Stimulated activated CD4-positive, alpha-beta T cell treated with anti-CD3 and anti-CD28 coated beads, TNF-alpha, amount 100 ng/mL, for 48 hours (primary cell): ENCODE measurements at places on chromosomes 2 and 18.

- DNase-seq: no peak
These were observed 160.9 kb downstream of the DYSF start for GRCh38 chr2:71613953-71614925.

DNA sequence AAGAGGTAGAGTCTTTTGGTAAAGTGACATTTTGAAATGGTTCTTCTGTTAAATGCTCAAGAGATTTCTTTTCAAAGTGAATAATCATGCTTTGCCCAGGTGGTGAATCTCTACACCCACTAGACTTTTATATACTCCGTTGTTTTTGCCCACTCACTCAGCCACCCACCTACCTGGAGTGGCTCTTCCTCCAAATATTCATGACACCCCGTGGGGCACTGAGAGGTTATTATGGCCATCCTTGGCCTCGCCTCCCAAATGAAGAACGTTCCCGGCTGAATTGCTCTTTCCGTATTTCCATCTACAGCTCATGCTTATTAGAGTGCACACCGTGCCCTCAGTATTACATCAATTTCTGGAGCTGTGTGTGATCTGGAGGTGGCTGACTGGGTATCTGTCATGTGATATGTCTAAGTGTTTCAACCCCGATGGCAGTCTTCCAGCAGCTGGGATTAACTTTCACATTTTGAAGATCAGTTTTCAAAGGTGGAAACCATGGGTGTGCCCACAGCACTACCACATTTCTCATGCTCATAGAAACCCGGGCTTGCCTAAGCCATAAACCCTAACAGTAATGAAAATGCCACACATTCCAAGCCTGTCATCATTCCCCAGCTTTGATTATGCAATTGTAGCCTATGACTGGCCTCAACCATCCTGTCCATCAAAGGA lies 406.6 kb upstream of the MMADHC start:
- no peak for DNase-seq

- DNase-seq: no peak
These were observed 27.9 kb downstream of the CCDC88A start for GRCh38 chr2:55391615-55392242.

- DNase-seq: no peak
These were observed 22.3 kb upstream of the GPR17 start for GRCh38 chr2:127623388-127624319.

DNA sequence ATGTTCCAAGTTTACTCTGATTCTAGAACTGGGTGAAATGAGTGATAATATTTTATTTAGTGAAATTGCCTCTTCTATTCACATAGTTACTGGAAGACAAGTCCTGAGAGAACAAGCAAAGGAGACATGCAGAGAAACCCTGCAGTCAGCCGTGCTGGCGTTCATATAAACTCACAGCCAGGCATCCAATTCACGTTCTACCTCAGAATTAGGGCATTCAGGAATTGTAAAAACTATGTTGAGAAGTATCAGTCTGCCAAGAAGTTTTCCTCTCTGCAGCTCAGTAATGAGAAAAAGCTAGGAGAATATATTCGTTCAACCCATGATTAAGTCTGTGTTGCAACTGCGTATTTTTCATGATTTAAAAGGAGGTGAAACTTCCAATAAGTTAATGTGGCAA lies 156.2 kb upstream of the DSEL start:
- no peak for DNase-seq

- DNase-seq: no peak
These were observed 45.4 kb downstream of the C18orf63 start for GRCh38 chr18:74360852-74361655.
